ENCODE measurements at places on chromosomes 6 and 20.

GRCh38 chr6:118724211-118724610 is 72.8 kb upstream of the CEP85L start:
- DNase-seq = peak; percentile 35

DNA sequence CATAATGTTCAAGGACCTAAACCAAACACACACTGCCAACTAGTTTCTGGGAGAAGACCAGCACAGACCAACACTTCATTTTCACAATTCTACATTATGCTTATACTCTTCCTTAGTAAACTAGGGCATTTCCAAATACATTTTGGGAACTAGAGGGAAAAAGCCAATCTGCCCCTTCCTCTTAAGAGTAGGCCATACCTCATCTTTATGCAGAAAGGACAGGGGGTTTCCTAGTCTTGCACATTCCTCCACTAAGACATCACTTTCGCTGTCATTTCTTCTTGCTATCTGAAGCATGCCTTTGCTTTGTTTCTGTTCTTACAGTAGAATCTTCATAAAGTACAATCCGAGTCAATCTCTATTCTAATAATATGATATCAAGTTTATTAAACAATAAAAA is 105.7 kb downstream of the SMLR1 start:
- DNase-seq = no peak

GRCh38 chr20:49658508-49658907 is 55.2 kb downstream of the B4GALT5 start:
- no peak for DNase-seq

DNA sequence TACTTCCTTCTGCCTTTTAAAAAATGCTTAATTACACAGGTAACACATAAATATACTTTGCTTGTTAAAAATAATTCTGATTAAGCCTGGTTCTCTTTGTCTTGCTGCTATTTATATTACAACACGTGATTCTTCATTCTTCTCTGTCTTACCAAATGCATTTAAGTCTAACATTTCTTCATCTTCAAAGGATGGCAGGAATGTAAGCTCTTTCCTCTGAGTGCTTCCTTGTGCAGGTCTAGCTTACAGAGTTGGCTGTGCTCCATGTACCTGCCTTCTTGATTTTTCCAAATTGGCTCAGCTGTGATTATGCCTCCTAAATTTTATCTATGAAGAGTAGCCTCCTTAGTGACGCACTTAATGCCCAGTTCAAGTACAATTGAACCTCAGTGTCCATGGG is 44.4 kb downstream of the RNF144B start:
- no peak for DNase-seq

- DNase-seq = no peak
Observed at GRCh38 chr6:54248994-54249393, 59.2 kb upstream of the TINAG start.

GRCh38 chr20:36062799-36063198 is 91.7 kb upstream of the EPB41L1 start:
- DNase-seq = no peak

DNA sequence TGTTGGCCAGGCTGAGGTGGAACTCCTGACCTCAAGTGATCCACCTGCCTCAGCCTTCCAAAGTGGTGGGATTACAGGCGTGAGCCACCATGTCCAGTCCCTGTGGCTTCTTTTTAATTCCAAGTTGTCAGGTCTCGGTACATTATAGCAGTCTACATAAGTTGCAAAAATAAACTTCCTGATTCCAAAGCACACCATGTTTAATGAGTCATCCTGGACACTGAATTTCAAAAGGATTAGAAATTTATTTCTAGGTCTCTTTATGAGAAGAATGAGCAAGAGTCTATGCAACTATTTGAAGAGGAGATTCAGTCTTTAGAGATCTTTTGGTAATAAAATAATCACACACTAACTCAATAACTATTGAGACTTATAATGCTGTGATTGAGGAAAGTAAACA is 63.9 kb upstream of the MCHR2 start:
- DNase-seq = no peak

DNA sequence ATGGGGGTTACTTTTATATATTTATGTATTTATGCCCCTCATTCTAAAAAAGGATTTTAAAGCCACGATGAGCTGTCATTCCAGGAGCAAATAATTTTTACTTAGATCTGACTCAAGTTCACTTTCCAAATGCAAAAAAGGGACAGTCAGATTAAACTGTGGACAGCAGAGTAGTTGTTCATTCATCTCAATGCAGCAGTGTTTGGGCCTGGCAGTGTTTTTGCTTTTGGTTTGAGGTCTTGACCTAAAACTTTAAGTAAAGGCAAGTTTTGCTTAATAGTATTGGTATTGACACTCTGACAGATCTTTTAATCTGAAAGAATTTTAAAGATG is 13.9 kb downstream of the JARID2 start:
- DNase-seq = no peak

- no peak for DNase-seq
Observed at GRCh38 chr20:30595698-30596097, 661.8 kb upstream of the DEFB115 start.

DNA sequence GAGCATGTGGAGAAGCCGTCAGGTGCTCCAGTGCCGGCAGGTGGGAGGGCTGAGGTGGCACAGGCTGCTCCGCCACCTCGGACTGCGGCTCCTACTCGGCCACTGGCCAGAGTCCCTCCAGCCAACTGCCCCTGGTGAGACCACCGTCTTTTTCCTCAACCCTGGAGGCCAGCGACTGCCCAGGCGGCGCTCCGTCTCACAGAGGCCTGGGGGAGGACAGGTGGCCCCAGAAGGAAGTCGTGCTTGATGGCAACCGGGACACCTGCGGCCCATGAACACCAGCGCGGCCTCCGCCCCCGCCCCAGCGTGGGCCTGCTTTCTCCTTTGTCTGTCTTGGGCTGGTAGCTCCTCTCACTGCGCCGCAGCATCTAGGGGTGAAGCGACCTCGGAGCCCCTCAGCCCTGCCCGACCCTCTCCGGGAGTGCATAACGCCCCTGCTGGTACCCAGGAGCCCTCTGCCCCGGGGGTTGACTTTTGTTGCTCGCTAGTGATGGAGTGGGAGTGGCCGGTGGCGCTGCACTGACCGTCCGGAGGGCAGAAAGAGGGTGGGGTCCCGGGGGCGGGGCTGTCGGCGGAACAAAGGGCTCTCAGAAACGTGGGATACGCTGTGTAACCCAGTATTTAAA is 706 bp upstream of the TUBB2B start:
- DNase-seq = no peak

GRCh38 chr20:58179432-58180099 is 48.9 kb downstream of the ANKRD60 start:
- peak; percentile 40 for DNase-seq

- peak; percentile 14 for DNase-seq
Observed at GRCh38 chr20:20780127-20780824, 67.8 kb upstream of the RALGAPA2 start.

DNA sequence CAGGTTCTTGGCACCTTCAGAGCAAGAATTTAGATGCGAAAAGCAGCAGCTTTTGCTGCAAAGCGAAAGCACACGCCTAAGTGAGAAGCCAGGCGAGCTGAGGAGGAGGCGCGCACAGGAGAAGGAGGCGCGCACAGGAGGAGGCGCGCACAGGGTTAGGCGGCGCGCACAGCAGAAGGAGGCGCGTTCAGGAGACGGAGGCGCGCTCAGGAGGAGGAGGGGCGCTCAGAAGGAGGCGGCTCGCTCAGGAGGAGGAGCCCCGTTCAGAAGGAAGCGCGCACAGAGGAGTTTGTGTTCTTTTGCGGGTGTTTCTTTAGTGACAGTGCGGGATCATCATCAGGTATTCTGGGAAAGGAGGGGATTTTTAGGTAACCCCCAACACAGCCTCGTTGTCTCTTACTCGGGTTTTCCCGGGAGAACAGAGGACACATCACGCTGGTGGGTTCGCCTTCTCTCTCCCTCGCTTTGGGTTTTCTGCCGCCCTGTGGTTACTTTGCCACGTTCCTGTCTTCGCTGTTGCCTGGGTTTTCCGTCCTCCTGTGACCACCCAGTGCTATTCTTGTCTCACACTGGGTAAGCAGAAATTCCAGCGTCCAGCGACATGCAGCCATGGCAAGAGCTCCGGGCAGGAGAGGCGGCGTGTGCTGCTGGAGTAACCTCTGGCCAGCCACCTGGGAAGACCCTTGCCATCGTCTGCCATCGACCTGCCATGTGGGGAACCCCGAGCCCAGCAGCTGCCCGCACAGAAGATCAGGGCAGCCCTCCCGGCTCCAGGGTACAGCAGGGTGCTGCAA is 47.0 kb downstream of the WDR27 start:
- no peak for DNase-seq

Measured in CD4-positive, alpha-beta T cell treated with Interleukin-4 for 4 hours (primary cell).